ENCODE measurements at places on chromosomes 5 and 9.

DNA sequence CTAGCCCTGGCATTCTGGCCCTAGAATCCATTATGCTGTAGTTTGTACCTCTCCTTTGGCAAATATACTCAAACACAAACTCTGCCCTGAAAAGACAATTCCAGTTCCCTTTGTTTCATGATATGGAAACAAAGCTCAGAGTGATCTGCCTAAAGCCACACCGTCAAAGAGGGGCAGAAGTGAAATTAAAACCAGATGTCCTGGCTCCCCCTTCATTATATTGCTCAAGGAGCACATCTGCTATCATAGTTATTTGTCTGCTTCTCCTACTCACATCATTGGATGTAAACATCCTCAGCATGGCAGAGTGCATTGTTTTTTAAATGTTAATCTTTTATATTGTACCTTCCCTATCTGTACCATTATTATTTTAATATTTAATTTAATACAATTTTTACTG lies 266.7 kb upstream of the SMARCA2 start:
- no peak for DNase-seq

- no peak for DNase-seq
Observed at GRCh38 chr5:120228262-120229031, 235.7 kb upstream of the PRR16 start.

- DNase-seq = peak; percentile 87
Observed at GRCh38 chr5:61311836-61312808, 19.9 kb upstream of the ZSWIM6 start.

GRCh38 chr9:89794918-89795317 lies 190.1 kb downstream of the GADD45G start:
- no peak for DNase-seq

GRCh38 chr9:120890320-120891244 lies 13.6 kb upstream of the PHF19 start:
- no peak for DNase-seq

DNA sequence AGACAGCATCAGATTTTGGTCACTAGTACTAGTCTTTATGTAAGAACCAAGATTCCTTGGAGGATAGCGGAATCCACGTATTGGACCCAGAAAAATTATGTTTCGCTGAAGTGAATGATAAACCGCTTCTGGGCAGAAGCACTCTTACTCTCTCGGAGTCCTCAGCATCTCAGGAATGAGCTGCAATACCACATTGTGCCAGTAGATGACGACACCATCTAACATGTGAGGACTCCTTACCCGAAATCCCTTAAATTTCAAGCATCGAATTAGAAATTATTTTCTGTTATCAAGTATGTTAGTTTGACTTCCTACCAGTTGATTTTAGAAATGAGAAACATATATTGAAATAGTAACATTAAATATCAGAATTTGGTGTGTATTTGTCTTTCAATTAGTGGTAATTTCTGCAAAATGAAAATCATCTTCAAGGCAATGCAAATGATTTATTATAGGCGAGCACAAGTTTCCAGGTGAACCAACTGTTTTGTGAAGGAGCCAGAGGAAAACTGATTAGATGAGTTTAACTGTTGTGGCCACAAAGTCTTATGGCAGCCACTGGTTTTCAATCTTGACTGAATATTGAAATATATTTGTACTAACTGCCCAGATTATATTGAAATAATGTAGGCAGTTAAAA lies 66.0 kb upstream of the CAMK4 start:
- DNase-seq = peak; percentile 93

DNA sequence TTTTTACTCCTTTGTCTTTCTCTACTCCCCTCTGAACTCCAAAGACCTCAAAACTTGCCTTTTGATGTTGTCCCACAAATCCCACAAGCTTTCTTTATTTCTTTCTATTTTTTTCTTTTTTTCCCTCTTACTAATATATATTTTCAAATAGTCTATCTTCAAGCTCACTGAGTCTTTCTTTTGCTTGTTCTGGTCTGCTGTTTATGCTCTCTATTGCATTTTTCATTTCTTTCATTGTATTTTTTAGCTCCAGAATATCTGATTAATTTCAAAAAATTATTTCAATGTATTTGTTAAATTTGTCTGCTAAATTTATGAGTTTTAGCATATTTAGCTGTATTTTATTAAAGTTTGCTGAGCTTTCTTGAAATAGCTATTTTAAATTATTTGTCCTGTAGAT lies 223.3 kb upstream of the IRX1 start:
- DNase-seq = no peak

DNA sequence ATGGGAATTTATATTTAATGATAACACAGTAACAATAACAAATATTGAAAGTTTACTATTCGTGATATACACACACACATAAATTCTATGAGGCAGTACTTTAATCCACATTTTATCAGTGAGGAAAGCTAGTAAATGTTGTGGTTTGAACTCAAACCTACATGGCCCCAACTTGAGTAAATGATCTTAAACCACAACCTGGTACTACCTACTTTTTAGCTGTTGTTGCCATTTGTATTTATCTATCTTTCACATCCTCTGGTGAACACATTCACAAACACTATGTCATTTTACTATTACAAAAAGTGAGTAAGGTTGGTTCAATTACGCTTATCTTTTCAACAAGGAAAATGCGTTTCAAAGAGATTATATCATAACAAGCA lies 186.1 kb downstream of the SMC2 start:
- DNase-seq = peak; percentile 33
